ENCODE measurements at places on chromosomes 16 and 17. TPM values are rescaled to one million over a fixed set of nuclear protein-coding genes. Genes with fewer than 3 reads are reported as not detected.

BCKDK gene
- total RNA-seq = 80.2 TPM

RAPGEFL1 gene
- 4.9 TPM for total RNA-seq

HSD17B1 gene
- 0.48 TPM for total RNA-seq

ADORA2B gene
- 14.9 TPM for total RNA-seq

SOX15 gene
- total RNA-seq = 0.52 TPM

MAPT gene
- total RNA-seq = 0.56 TPM

CES5A gene
- total RNA-seq = not detected

C17orf50 gene
- not detected for total RNA-seq

KRT35 gene
- total RNA-seq = not detected

ZNF23 gene
- 8.9 TPM for total RNA-seq

DPEP3 gene
- total RNA-seq = not detected

GTF3C1 gene
- total RNA-seq = 70.7 TPM

RNF227 gene
- 4.5 TPM for total RNA-seq

CDRT15L2 gene
- not detected for total RNA-seq

PRSS36 gene
- total RNA-seq = 0.13 TPM

SLC16A13 gene
- total RNA-seq = 1.7 TPM

SEZ6 gene
- total RNA-seq = not detected

MYH8 gene
- total RNA-seq = not detected

PTGES3L gene
- 0.52 TPM for total RNA-seq

ZPBP2 gene
- not detected for total RNA-seq

EPN3 gene
- 0.26 TPM for total RNA-seq

MYO18A gene
- total RNA-seq = 21.7 TPM

KRTAP4-5 gene
- not detected for total RNA-seq

KRT33B gene
- not detected for total RNA-seq

GLP2R gene
- total RNA-seq = not detected

ADAD2 gene
- not detected for total RNA-seq

FAM20A gene
- 0.91 TPM for total RNA-seq

KCNH6 gene
- not detected for total RNA-seq

GAS2L2 gene
- not detected for total RNA-seq

ORC6 gene
- total RNA-seq = 15.1 TPM

CLDN7 gene
- total RNA-seq = 23.0 TPM

RBFOX1 gene
- total RNA-seq = 0.24 TPM

ST6GALNAC1 gene
- not detected for total RNA-seq

NECAB2 gene
- total RNA-seq = 0.39 TPM

RAB34 gene
- total RNA-seq = 348 TPM

SLC47A1 gene
- total RNA-seq = 0.40 TPM

CD300E gene
- not detected for total RNA-seq

SDK2 gene
- 3.1 TPM for total RNA-seq

KRT38 gene
- total RNA-seq = not detected

ARHGDIG gene
- total RNA-seq = 0.72 TPM

RNF222 gene
- total RNA-seq = not detected

SETD6 gene
- 3.6 TPM for total RNA-seq

CFAP97D1 gene
- total RNA-seq = not detected

TPSG1 gene
- not detected for total RNA-seq

CDRT4 gene
- total RNA-seq = 1.3 TPM

TMEM100 gene
- total RNA-seq = 101 TPM

SLC13A2 gene
- total RNA-seq = not detected

C17orf100 gene
- total RNA-seq = 0.91 TPM

TBC1D28 gene
- not detected for total RNA-seq

TEX19 gene
- total RNA-seq = not detected

SMARCD2 gene
- 91.0 TPM for total RNA-seq

ANKFN1 gene
- not detected for total RNA-seq

HSD3B7 gene
- 22.6 TPM for total RNA-seq

FN3K gene
- total RNA-seq = 1.4 TPM

DNAH3 gene
- not detected for total RNA-seq

FBXO31 gene
- total RNA-seq = 18.4 TPM

NPIPA5 gene
- total RNA-seq = 0.52 TPM

NPIPB2 gene
- total RNA-seq = not detected

PHLPP2 gene
- 5.0 TPM for total RNA-seq
